ENCODE measurements at places on chromosomes 16 and 17.
A peak's percentile ranks its signal among the peaks of the same experiment; 100 is the strongest.

DNA sequence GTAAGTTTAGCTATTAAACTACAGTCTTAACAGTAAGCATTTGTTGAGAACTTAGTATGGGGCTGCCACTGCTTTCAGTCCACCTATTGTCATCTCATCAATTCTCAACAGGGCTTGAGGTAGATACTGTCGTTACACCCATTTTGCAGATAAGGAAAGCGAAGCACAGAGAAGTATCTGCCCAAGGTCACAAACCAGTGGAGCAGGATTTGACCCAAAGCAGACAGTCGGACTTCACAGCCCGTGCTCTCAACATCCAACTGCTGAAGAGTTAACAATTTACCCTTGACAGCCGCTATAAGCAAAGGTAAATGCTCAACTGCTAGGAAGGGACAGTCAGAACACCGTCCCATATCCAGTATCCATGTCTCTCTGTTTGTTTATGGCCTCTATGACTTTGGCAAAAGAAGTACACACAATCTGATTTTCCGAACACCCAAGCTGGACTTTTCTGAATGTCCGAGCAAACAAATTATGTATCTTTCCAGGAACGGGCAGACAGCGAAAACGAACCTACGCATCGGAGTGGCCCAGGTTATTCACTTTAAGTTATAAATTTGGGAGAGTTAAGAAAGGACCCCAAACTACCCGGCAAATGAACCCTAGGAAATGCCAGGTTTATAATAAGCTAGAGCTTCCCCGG, 1.2 kb downstream of the SIAH1 start:
- DNase-seq = no peak

- DNase-seq = no peak
Measured at GRCh38 chr16:47728205-47728604, 267.1 kb downstream of the PHKB start.

DNA sequence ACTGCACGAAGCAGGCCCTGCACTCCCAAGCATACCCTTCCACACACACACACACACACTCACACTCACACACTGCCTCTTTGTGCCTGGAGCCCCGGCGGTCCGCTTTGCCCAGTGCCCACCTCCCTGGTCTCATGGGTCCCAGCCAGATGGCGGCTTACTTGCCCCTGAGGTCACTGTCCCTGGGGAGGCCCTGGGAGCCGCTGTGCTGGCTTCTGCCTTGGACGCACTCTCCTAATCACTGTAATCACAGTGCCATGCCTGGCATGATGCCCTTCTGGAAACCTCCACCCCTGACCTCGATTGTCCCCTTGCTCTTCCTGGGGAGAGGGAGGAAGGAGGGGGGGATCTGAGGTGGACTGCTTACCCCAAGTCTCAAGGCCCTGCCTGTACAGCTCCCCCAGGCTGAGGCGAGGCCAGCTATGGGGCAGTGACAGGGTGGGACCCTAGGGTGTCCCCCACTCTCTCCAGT, 36.0 kb downstream of the ARHGAP23 start:
- DNase-seq = no peak

- no peak for DNase-seq
Measured at GRCh38 chr17:65370669-65371131, 190.7 kb downstream of the AXIN2 start.

DNA sequence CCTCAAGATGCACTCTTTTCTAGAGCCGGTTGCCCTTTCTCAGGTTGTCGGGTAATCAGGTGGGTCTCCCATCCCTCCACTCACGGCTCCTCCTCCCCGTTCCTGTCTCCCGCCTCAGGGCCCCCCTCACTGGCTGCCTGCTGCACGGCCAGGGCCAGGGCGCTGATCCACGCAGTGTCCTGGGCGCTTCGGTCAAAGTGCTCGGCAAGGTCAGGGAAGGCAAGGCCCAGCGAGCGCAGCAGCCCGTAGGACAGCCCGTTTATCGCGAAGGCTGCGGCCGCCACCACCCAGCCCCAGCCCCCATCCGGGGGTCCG, 753 bp downstream of the SLC16A11 start:
- DNase-seq = no peak

DNA sequence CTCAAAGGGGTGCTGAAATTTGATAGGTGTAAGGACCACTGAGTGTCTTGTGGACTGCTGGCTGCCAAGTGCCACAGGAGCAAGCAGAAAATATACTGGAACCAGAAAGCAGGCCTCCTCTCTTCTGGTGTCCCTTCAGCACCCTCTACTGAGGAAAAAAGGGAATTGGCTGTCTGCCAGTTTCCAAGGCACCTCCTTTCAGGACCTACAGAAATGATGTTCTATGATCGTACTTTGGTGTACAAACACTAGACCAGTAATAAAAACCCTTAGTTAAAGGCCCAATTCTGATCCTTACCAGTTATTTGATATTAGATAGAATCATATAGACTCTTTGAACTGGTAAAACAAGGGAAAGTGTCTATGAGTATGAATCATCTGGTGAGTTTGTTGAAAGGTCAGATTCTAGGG, 35.8 kb upstream of the BCAS3 start:
- no peak for DNase-seq

DNA sequence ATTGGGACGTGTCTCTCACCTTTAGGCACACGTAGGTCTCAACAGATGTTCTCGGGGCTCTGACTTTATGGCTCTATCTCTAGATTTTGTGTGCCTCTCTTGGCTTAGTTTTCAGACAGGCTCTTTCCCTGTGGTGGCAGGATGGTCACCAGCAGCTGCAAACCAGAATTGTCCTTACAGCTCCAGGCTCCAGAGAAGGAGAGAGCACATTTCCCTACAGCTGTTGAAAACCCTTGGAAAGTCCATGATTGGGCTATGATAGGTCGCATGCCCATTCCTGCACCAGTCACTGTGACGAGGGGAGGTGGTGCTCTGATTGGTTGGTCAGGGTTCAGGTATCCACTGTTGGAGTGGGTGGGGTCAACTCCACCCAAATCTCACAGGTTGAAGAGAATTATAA, 41.5 kb downstream of the SHISA9 start:
- no peak for DNase-seq

- no peak for DNase-seq
Measured at GRCh38 chr17:62807812-62808575, at the start of gene MARCHF10. TSS of gene MARCHF10 (minus strand) at chr17:62808314. CDS start at chr17:62801735, 6,579 bp downstream.

- DNase-seq = no peak
Measured at GRCh38 chr16:47734081-47734857, 273.1 kb downstream of the PHKB start.

- DNase-seq = no peak
Measured at GRCh38 chr17:17216776-17217175, 10.6 kb upstream of the PLD6 start.

DNA sequence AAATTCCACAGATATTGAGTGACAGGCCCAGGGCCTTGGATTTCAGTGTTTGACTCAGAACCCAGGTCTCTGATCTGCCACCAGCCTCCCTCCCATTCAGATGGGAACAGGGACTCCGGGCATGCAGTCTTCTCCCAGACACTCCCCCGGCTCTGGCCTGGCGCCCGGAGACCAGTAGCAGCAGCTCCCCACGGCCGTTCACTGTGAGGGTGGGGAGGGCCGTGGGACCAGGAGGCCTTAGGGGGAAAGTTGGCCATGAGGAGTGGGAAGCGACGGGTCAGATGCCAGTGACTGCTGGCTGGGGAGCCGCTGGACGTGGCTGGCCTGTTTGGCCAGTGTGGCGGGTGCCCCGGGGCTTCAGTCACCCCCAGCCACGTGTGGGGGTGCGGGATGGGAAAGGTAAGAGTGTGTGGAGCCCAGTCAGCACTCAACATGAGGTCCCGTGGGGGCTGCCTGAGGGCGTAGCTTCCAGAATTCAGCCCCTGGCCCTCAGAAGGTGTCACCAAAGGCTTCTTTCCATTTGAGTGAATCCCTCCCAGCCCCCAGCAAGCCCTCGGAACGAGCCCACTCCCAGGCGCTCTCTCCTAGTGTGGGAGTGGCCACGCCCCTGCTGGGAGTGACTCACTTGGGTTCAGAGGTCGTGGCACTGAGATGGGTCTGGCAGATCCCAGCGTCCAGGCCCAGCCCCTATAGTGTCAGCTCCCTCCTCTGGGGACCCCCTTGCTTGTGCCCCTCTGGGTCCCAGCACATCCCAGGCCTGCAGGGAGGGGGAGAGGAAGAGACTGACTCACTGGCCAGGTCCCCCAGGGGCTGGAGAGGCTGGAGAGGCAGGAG, 309.4 kb downstream of the SEC14L1 start:
- no peak for DNase-seq

GRCh38 chr17:20982589-20983358, 60.0 kb downstream of the USP22 start:
- DNase-seq = no peak

DNA sequence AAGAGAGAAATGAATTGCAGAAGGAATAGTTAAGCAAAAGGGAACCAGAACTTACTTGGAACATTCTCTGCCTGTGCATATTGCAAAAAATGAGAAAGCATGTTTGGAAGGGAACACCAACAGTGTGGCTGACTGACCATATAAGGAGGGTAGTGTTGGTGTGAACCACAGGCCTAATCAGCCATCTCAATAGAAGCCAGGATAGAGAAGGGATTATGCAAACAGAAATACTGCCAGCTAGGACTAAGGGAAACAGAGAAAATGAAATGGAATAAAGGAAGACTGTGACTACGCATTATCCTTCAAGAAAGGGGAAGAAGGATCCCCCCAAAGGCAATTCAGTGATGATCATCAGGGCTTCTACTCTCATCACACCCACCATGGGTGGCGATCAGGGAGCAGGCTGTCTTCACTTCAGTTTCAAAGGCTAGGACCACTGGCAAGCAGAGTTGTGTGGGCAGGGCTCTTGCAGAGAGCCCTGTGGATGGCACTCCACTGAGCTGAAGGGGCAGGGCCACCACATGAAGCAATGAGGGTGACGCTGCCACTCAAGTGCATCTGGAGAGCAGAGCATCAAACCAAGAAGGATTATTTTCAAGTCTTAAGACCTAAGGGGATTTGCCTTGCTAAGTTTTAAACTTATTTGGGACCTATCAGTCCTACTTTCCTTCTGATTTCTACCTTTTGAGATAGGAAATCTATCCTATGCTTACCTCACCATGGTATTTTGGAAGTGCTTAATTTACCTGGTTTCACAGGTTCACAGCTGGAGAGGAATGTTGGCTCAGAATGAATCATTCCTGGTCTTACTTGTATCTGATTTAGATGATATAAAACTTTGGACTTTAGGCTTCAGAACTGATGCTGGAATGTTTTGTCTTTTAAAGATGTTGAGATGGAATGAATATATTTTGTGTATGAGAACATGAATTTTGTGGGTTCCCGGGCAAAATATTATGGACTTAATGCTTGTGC, 140.5 kb downstream of the SSH2 start:
- no peak for DNase-seq

DNA sequence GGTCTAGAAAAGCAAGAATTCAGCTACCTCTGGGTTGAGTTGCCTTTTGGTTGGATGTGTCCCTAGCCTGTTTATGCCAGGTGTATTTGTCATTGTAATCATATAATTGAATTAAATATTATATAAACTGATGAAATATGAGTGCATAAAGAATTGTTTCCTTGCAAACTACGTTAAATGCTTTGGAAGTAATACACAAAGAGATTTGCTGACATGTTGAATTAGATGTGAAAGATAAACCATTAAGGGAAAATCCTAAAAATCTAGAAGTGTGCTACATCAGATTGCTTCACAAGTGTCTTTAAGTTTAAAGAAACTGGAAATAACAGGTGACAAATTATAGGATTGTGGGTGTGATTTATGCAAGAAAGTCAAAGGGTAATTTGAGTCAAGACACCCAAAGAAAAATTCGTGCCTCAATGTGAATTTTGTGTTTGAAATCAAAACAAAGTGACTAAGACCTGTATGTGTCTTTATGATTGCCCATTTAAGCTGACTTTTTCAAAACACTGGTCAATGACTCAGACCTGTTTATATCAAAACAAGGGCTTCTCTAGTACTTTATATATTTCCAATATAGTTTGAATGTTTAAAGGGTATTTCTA, 5.1 kb upstream of the PYY start:
- DNase-seq = no peak

DNA sequence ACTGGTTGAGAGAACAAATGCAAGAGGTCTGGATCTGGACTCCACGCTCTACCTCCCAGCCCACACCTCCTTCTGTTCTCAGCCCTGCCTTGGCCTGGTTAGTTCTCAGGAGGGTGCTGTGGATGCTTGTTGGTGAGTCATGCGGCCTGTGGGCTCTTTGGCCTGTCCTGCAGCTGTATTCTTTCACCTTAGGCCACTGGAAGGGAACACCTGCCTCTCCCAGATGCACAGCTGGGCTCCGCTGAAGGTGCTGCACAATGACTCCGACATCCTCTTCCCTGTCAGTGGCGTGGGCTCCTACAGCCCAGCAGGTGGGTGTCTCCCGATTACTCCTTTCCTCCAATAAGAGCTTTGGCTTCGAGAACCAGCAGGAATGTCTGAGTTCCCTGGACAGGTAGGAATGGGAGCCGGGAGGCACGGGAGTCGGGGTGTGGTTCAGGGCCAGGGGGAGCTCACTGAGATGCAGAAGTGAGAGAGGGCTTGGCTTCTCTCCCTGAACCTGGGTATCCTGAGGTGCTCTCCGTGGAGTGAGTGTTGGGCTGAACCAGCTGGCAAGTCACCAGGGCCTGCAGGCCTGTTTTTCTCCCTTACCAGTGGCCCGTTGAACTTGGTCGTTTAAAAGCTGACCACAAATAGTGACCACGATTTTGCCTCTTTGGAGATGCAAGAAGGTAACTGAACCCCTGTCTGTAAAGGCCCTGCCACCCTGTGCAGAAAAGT, 85.0 kb downstream of the SNX29 start:
- no peak for DNase-seq

GRCh38 chr17:67312265-67312664, 54.1 kb downstream of the PSMD12 start:
- DNase-seq = no peak

DNA sequence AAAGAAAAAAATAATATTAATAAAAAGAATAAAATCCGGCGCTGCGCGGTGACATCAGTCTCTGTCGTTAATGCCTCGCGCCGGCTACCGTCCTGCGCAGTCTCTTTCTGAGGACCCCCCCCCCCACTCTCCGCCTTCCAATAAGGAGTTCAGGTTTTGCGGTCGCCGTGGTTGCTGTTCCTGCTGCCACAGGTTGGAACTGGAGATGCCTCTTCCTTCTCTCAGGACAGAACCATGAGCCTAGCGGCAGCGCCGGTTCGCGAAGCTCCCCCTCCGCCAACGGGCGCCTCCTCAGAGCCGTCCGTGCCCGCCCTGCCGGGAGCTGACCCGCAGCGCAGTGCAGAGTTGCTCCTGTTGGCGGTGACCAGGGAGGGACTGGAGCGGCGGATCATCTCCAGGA, 2093.4 kb downstream of the TP53TG3F start:
- DNase-seq = no peak

DNA sequence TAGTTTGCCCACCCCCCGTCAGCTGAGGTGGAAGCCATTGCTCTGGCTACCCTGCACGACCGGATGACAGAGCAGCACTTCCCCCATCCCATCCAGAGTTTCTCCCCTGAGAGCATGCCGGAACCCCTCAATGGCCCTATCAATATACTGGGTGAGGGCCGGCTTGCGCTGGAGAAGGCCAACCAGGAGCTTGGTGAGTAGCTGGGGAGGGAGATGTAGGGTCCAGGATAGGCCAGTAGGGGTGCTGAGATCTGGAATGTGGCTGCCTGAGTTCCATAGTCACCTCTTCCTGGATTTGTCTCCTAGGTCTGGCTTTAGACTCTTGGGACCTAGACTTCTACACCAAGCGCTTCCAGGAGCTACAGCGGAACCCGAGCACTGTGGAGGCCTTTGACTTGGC, 6.4 kb downstream of the PFAS start:
- no peak for DNase-seq

- DNase-seq = no peak
Measured at GRCh38 chr16:89198417-89199240, 1.7 kb downstream of the SLC22A31 start.

- peak; percentile 33 for DNase-seq
Measured at GRCh38 chr16:9138731-9139501, 47.5 kb downstream of the HAPSTR1 start.

GRCh38 chr17:70091696-70092095, 16.7 kb downstream of the KCNJ16 start:
- DNase-seq = no peak

Measured in stimulated activated CD8-positive, alpha-beta memory T cell treated with anti-CD3 and anti-CD28 coated beads, Interleukin-2, amount 100 ng/mL, for 1 hour (primary cell).